A549 (cell line): ENCODE measurements at places on chromosomes 1 and 21.
A peak's percentile ranks its signal among the peaks of the same experiment; 100 is the strongest.

- no peak for DNase-seq
Observed at GRCh38 chr21:39971956-39972355, 104.7 kb downstream of the PCP4 start.

DNA sequence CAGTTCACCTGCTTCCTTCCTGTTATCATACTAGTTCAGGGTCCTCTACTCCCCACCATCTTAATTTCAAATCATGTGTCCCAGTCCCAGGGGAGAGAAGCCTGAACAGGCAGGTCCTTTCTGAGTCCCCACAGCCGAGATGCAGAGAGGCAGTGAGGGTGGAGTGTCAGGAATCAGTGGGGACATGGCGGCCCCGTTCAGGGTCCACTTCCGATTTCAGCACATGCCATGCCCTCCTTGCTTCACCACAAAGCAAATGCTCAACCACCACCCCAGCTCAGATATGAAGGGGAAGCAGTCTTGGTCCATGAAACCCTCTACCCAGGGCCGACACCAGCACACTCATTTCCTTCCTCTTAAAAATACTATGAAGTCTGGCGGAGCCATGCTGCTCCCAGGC, 5.2 kb upstream of the SEMA4A start:
- DNase-seq: no peak

DNA sequence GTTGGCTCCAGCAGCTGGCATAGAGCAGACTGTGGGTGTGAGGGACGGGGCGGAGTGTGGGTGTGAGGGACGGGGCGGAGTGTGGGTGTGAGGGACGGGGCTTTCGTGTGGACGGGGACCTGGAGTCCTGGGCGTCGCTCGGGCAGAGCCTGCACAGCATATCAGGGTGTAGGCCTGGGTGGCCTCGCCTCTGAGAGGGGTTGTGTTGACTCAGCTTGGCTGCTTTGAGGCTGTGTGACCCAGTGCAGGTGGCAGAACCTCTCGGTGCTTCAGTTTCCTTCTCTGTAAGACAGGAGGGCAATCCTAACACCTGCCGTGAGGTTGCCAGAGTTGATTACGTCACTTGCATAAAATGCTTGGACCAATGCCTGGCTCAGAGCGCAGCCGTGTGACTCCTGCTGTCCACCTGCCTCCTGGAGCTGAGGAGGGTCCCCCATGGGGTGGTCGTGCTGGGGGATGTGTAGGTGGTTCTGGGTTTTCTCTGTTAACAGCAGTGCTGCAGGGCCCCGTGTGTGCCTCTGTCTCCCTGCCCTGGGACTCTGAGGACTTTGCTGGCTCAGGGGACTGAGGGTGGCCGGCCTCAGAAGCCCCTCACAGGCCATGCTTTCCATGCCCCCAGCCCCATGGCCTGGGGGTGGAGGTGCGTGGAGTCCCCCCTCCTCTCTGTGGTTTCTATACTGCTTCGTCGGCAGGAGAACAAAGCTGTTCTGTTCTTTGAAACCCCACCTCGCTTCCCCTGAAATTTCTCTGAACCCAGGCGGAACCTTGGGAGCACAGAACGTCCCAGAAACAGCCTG, 15.4 kb downstream of the PDXK start:
- DNase-seq: no peak

DNA sequence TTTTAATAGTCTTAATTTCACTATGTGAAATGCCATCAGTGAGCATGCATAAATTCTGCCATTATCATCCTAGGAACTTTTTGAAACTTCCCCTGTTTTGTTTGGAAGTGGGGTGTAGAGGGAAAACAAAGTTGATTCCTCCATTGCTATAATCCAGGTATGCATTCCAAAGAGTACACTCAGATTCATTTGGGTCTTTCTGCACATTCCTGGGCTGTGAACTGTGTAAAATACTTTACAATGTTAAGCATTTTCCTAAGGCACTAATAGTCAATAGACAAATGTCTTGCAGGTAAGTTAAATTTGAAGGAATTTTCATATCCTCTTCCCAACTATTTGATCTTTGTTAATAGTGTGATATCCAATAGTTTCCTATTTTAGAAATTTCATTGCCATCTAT, 36.2 kb downstream of the SGIP1 start:
- DNase-seq: no peak

GRCh38 chr1:201192261-201192788, 1.7 kb downstream of the IGFN1 start:
- DNase-seq: no peak

DNA sequence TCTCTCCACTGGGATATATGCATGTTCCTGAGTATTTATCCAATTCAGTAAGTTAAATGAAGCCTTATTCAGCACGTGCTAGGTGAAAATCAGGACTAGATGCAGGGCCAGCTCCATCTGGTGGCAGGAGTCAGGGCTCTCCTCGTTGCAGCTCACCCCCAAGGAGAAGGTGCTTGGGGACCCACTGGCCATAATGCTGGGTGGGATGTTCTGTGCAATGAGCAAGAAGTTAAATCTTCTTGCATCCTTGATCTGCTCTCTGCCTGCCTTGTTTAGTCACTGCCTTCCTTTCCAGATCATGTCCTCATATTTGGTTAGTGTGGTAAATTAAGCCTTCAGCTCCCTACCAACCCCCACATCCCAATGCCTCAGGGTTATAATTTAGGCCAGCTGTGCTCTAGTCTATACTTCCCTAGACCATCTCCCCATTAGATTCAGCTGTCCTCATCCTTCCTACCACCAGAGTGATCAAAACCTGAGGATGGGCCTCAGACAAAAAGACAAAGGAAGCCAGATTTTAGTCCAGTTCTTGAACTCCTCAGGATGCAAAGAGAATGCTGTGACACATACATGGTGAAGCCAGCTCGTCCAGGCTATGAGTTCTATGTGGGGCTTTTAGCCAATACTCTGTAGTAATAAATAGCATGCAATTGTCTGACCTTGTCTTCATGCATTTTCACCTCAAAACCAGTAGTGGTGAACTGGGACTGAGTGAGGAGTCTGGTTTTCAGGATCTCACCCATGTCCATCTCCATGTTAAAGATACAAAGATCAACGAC, 55.9 kb downstream of the SEC16B start:
- peak; percentile 19 for DNase-seq

- peak; percentile 72 for DNase-seq
Observed at GRCh38 chr1:9867408-9868243, 42.4 kb downstream of the CTNNBIP1 start.

- DNase-seq: no peak
Observed at GRCh38 chr1:201419746-201420607, 1.6 kb downstream of the TNNI1 start.
